HT-29 (cell line): ENCODE measurements at places on chromosomes 11 and 22. TPM values are rescaled to one million over a fixed set of nuclear protein-coding genes. Genes with fewer than 3 reads are reported as not detected.

DNA sequence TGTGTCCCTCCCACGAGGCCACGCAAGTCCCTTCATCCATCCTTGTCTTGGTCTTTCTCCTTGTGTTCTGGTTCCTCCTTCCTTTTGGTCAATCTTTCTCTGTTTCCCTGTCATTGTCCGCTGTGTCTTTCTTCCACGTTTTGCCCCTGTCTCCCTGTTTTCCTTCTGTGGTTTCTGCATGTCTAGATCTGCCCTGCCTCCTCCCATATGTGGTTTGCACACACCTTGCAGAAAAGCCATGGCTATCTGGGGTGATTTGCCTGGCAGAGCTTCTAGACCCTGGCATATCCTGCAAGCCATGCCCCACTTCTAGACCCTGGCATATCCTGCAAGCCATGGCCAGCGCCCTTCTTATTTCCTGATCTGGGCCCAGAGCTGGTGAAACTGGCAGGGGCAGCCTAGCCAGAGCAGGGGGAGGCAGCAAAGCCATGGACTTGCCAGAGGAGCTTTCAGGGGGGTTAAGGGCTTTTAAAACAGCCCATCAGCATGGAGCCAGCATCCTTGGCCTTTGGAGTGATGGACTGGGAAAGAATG lies 131.6 kb upstream of the NECTIN1 start:
- DNase-seq, result no peak

DNA sequence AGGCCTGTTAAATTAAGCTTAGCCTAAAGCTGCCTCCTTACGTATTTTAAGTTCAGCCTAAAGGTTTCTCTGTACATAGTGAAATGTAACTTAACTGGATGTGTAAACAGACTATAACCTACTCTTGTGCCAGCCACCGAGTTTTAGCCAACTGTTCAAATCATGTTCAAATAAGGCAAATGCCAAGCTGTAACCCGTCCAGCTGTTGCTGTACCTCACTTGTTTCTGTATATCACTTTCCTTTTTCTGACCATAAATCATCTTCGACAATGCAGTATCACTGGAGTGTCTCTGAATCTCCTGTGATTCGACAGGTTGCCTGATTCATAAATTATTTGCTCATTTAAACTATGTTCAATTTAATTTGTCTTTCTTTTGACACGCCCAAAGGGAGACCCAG lies 4.0 kb upstream of the PLAAT5 start:
- DNase-seq, result no peak

GRCh38 chr11:128549256-128549944 lies 38.0 kb downstream of the ETS1 start:
- DNase-seq, result no peak

DNA sequence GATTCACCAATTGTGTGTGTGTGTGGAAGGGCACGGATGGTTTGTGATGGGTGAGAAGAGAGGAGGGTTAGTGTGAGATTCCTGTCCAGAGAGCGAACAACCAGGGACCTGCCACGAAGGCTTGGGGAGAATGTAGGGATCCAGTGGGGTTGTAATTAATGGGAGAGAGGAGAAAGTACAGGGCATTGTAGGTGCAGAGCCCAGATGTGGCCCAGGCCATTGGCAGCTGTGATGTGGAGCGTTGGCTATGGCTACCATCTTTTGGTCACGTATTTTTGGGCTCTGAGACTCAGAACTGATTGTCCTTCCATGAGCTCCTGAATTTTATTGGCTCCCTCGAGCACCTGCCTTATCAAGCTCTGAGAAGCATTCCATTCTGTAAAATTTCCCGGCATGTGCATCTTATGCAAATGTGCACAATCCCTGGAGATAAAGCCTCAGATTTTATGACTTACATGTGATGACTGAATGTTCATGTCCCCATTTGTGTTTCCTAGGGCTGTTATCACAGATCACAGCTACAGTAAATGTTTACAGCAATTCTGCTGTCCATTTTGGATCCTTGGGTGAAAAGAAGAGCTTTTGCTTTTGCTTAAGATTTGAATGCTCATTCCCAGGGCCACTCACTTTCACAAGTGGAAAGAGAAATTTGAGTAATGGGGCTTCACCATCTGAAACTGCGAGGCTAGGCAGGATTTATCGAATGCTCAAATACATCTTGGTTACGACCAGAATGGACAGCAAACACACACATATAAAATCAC lies 33.1 kb downstream of the SLC5A1 start:
- no peak for DNase-seq

DNA sequence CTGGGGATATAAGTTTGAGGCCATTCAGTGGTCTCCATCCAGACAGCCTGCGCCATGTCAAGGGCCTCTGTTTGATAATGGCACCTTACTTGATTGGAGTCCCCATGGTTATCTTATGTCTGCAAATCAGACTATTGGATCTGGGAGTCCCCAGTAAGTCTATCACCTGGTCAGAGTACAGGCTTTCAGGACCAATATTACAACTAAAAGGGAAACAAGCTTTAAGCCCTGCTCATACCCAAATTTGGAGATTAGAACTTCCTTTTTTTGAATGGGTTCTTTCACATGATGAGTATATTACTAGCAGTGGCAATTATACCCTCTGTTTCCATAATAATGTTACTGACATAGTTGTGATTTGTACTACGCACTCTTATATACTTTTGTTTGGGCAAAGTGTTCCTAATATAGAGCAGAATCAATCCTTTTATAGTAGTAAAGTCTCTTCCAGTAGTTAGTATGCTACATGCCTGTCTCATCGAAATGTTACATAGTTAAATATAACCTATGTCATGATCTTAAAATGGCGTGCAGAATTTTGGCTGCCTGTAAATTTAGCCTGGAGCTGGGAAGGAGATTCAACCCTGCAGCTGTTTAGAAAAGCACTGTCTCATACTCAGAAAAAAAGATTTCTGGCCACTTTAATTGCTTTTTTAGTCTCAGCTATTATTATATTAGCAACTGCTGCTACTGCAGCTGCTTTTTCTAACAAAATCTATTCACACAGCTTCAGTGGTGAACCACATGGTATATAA lies 4.9 kb downstream of the MS4A15 start:
- DNase-seq, result no peak

The TSGA10IP gene
- total RNA-seq, result not detected in 2 replicates

The MOV10L1 gene
- not detected in 2 replicates for total RNA-seq

DNA sequence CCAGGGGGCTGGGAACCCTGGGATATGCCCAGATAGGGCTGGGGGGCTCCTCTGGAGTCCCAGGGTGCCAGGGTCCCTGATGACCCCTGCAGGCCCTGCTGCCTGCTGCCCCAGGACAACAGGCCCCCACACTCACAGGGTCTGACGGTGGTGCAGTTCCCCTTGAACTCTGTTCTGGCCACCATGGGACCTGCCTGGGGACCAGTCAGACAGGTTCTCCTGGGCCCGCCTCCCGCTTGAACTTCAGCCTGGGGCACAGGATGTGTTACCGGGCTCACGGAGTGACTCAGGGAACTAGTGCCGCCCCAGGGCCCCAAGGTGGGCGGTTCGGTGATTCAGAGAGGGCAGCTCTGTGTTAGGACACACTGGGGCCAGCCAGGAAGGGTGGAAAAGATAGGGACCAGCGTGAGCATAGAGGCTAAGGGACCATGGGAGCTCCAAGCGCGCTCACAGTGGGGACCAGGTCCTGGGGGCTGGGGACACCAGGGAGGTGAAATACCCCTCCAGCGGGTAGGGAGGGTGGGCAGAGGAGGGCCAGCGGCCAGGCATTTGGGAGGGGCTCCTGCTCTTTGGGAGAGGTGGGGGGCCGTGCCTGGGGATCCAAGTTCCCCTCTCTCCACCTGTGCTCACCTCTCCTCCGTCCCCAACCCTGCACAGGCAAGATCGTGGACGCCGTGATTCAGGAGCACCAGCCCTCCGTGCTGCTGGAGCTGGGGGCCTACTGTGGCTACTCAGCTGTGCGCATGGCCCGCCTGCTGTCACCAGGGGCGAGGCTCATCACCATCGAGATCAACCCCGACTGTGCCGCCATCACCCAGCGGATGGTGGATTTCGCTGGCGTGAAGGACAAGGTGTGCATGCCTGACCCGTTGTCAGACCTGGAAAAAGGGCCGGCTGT lies 21.5 kb upstream of the TXNRD2 start:
- peak; percentile 100 for DNase-seq
